Cortex of kidney (tissue), 1 donor: ENCODE measurements at places on chromosomes 5 and 9.

DNA sequence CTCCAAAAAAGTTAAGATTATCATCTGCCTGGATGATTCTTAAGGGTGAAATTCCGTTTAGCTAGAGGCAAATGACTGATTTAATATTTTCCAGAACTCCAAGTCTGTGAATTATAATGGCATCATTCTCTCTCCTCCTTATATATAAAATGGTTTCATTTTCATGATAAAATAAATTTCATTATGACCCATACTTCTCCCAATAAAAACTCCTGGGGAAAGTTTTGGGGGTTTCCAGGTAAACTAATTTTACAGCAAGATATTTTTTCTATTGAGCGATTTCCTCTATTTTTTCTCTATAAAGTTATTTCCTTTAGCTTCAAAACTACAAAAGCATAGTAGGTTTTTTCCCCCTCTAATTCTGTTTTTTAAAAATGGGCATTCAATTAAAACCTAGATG lies 7.6 kb upstream of the OTULIN start:
- DNase-seq: no peak

GRCh38 chr5:17172791-17173190 lies 44.6 kb upstream of the BASP1 start:
- no peak for DNase-seq

DNA sequence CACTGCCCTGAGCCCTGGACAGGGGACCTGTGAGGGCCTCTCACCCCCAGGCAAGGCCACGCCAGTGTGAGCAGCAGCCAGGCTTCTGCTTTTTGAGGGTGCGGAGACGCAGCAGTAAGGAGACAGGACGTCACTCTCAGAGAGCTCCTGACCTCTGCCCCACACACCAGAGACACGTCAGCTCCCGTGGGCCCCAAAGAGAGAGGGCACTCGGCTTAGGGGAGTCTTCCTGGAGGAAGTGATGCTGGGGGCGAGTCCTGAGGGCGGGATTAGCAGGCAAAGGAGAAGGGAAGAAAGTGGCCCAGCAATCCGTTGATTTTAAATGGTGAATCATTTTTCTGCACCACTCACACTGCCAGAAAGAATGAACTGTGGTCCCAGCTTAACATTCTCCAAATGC lies 24.0 kb upstream of the SLC9A3 start:
- DNase-seq: no peak

GRCh38 chr9:72949918-72950325 lies 2.9 kb downstream of the ALDH1A1 start:
- DNase-seq: no peak

DNA sequence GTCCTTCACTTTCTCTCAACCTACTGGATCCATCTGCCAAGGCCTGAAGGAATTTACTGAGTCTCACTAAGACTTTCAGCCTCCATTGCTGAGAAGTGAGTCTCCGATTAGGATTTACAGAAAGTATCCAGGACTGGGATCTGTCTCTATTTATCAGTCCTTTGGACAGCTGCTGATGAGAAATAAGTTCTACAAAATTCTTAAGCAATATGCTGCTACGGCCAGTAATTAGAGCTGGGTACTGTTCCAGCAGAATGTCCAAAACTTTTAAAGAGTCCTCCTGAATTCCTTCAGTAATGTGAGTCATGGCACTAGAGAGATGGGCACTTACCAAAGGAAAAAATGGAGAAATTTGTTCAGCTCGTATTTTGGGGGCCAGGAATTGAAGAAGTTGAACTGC lies 5.9 kb downstream of the TEX10 start:
- no peak for DNase-seq

DNA sequence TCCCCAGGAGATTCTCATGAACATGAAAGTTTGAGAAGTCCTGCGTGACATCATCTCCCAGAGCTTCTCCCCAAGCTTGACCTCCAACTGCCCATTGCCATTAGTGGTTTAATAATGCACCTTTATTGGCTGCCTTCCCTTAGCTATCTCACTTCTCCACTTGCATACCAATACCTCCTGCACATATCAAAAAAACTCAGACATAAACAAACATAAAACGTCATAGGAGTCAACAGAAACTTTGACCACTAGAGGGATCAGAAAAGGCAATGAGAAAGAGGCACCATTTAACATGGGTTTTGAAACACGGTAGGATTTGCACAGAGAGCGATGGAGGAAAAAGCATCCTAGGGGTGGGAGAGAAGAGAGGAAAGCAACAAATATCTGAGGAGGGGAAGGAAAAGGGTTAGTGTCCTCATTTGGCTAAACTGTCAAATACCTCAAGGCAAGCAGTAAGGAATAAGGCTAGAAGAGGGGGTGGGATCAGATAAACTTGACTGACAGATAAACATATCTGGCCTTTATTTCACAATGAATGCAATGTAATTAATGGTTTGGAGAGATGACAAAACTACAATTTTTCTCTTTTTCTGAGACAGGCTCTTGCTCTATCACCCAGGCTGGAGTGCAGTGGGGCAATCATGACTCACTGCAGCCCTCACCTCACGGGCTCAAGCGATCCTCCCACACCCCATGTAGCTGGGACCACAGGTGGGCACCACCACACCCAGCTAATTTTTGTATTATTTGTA lies 27.0 kb downstream of the GNAQ start:
- no peak for DNase-seq

GRCh38 chr5:110376281-110376951 lies 350.1 kb downstream of the TMEM232 start:
- DNase-seq: no peak

DNA sequence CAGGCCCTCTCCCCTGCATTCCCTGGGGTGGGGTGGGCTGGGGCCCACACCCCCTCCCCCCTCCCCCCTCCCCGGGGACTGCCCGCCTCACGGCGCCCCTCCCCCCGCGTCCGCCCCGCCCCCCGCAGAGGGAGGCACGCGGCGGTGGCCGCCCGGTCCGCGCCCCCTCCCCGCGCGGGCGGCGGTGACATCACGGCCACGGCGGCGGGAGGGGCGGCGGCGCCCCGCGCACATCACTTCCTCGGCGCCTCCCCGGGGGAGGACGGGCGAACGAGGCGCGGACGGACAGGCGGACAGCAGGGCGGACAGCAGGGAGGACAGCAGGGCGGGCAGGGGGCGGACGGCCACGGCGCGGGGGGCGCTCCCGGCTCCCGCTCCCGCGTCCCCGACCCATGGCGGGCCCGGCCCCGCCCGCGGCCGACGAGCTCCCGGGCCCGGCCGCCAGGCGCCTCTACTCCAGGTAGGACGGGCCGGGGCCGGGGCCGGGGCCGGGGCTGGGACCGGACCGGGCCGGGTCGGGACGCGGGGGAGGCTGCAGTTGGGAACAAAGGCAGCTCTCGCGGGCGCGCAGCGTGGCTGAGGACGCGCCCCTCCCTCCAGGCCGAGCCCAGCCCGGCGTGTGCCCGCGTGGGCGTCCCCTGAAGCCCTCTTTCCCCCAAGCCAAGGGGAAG lies at the start of gene GPSM1:
Gene GPSM1 (plus strand): TSS at position 236 of the 671 bp plus-strand sequence. CDS start 157 bp downstream, at position 393.
- DNase-seq: no peak

GRCh38 chr9:73402081-73403028 lies 250.7 kb downstream of the ANXA1 start:
- DNase-seq: no peak

- no peak for DNase-seq
These were observed 47.4 kb upstream of the SNCAIP start for GRCh38 chr5:122264610-122265009.
